Iris pigment epithelial cell (primary cell): ENCODE measurements at places on chromosomes 6 and 20.

DNA sequence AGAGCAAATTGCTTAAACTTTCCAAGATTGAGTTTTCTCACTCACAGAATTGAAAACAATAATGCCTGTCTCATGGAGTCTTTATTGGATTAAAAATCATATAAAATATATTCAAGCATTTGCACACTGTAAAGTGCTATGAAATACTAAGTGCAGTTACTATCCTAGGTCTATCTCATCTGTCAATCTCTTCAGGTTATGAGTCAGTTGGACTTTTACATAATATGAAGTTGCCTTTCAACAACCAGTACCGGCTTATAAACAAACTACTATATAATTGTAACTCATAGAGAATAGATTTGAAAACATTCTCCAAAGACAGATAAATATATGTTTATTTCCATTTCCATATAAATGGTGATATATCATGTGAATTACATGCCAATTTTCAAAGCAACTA lies 20.4 kb upstream of the GSTA4 start:
- DNase-seq: no peak

GRCh38 chr6:37971711-37972390 lies 152.3 kb downstream of the ZFAND3 start:
- DNase-seq: no peak

GRCh38 chr6:55019591-55019990 lies 154.7 kb upstream of the HCRTR2 start:
- no peak for DNase-seq

GRCh38 chr20:59670786-59671492 lies 66.6 kb downstream of the PHACTR3 start:
- no peak for DNase-seq

GRCh38 chr6:36210182-36210581 lies 13.6 kb downstream of the BRPF3 start:
- DNase-seq: no peak

GRCh38 chr6:54719633-54720032 lies 126.9 kb upstream of the FAM83B start:
- no peak for DNase-seq

DNA sequence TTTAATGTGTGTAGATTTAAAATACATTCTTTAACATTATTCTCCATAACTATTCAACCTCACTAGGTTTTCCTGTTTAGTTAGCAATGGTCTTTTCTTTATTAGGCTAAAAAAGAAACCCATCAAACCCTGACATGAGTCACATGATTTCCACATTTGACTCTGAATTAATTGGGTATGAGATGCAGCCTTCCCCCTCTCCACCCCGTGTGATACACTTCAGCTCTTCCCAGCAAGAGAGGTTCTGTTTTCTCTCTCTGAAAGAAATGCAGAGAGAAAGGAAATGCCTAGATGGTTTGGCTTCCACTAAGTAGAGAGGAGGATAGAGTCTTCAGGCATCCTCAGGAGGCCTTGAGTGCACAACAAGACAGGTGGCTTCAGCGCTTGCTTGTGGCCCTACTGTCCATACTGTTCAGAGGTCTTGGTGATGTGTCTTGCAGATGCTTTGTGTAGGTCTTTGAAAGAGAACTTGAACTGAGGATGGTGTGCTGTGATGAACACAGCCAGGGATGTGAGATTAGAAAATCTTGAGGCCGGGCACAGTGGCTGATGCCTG lies 17.3 kb downstream of the FARS2 start:
- DNase-seq: no peak

GRCh38 chr6:36703081-36703606 lies 5.5 kb downstream of the RAB44 start:
- no peak for DNase-seq

- DNase-seq: no peak
These were observed 4.6 kb upstream of the CABLES2 start for GRCh38 chr20:62411479-62412193.
